ENCODE measurements at places on chromosomes 12 and 14.

DNA sequence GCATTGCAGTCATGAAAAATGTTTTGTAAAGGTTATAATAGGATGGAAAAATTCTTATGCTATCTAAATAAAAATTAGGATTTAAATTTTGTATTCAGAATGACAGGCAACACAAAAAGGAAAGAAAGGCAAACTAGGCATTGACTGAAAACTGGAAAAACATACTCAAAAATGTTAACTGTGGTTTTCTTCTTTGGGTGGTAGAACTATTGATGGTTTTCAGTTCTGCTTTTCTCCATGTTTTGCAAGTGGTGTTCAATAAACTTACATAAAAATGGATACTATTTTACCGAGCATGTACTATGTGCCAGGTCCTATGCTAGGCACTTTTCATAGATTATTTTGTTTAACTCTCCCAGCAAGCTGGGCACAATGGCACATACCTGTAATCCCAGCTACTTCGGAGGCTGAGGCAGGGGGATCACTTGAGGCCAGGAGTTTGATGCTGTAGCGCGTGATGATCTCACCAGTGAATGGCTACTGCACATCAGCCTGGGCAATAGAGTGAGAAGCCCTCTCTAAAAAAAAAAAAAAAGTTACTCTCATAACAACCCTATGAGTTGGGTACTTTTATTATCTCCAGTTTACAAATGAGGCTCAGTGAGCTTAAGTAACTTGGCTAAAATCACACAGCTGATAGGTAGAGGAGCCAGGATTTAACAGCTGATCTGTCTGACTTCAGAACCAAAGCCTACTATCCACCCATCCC lies 26.3 kb upstream of the TCP11L2 start:
- no peak for DNase-seq

GRCh38 chr12:125889742-125890141 lies 824.5 kb downstream of the AACS start:
- DNase-seq = peak; percentile 27

DNA sequence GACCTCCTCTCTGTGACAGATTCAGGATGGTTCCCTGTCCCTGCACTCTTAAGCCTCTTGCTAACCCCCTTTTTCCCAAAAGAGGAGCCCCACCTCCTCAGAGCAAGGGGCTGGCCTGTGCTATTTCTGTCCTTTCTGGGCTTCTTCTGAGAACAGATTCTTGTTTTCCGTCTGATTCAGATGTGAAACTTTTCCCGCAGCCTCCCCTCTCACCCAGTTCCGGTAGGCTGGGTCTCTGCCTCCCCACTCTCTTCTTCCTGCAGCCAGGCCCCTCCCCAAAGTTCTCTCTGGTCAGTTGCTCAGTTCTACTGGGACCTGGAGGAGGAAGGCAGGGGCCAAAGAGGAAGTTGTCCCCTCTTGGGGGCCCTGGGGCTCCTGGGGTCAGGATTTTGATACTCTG lies 11.8 kb downstream of the PDE1B start:
- DNase-seq = peak; percentile 62

DNA sequence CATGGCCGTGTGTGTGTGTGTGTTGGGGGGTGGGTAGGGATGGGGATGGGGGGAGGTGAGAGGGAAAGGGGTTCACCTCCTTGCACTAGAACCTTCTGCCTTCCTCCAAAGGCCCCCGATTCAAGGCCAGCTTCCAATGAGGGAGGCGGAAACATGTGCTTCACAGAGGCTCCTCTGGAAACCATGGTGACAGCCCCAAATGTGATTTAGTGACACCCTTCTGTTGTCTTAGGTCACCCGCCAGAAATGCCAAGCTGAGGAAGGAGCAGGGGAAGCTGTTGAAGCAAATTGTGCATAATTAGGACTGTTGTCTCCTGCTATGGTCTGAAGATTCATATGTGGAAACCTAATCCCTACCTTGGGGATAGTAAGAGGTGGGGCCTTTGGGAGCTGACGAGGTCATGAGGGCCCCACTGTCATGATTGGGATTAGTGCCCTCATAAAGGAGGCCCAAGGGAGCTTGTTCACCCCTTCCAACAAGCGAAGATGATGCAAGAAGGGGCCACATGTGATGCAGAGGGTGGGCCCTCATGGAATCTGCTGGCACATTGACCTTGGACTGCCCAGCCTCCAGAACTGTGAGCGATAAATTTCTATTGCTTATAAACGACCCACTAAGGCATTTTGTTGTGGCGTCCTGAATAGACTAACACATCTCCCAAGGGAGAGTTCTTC lies 95.2 kb downstream of the AACS start:
- no peak for DNase-seq

DNA sequence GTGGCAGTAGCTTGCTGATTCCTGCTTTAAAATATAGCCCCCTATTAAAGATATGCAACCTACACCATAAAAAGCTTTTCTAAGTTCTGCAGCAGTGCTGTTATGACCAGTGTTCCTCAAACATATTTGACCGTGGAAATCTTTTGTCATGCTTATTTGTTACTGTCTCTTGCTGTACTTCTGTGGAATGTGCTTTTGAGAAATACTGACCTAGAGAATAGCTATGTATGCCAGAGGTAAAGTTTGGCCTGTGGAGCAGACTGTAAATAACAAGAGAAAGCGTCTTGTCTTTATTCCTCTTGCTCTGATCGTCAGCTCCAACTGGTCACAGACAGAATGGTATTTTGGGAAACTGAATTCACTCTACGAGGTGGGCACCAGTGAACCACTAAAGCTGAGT lies 239.0 kb downstream of the FBXL14 start:
- peak; percentile 17 for DNase-seq

- DNase-seq = no peak
Observed at GRCh38 chr14:92215579-92215978, 93.8 kb downstream of the CPSF2 start.

DNA sequence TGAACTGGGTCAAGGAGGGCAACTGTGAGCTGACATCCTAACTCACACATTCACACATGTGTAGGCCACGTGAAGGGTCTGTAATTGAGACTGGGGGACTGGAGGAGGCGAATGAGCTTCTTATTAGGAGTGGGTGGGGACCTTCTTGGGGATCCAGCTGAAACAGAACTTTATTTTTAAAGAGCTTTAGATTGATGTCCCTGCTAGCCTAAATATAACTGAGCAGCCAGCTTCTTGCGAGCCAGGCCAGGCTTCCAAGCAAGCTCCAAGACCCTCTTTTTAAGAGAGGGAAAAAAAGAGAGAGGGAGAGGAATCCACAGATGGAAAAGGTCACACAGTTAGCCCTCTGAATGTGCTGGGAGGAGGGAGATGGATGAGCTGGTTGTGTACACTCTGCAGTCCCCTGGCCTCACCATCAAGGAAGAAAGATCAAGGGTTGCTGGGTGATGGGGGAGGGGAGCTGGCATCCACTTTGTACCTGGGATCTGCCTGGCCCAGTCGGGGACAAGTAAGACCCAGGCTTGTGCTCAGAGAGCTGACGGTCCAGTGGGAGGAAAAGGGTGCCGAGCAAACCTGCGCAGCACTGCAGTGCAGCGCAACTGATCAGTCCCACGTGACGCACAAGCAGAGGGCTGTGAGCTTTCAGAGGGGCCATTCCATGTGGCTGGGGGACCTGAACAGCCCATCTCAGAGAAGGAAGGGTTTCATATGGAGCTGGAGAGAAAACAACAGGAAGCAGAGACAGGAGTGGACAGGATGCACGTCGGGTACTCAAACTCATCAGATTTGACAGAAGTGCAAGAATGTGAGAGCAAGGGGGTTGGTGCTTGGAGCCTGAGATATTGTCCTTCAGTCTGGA lies 154.5 kb downstream of the ZFP36L1 start:
- no peak for DNase-seq

DNA sequence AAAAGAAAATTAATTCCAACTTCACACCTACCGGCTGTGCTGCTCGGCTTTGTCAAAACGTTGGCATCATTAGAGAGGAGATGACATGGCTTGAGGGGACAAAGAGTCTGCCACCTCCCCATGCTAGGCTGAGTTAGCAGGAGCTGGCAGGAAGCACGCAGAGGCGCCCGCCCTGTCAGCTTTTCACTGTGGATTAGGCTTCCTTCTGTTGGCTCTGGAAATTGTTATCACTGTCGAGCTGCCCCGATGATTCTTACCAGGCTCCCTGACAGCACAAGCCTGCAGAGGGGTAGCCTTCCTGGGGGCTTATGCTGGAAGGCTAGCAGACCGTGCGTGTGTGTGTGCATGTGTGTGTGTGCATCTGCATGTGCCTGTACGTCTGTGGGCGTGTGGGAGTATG lies 490.9 kb upstream of the TBX3 start:
- DNase-seq = peak; percentile 55

DNA sequence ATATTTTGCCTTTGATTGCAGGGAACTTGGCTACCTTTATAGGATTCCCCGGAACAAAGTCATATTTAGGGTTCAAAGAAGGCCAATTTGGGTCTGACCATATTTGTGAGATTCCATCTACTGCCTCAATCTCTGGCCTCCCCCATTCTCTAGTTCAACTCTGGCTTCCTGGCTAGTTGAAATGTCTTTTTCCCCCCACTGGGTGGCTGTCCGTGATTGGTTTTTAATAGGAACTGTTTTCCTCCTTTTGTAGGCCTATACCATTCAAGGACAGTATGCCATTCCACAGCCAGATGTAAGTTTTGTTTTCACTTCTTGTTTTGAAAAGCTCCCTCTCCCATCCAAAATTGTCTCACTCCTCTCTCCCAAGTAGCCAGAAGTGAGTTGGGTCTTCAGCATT lies 13.8 kb downstream of the PCBP2 start:
- DNase-seq = no peak

DNA sequence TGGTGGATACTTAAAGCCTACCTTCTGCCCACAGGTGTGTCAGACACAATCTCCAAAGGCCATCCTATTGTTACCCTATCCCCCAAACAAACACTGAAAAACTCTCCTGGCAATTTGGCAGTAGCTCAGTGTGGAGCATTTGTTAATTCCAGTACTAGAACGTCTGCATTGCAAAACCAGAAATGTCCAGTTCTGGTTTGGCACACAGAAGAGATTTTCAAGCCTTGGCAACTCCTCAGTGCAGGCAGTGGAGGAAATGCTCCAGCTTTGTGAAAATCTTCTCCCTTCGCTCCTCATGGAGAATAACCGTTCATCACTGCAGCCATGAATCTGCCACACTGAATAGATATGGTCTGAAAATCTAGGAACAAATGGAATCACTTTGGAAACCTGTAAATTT lies 5.3 kb upstream of the SOCS2 start:
- DNase-seq = no peak

DNA sequence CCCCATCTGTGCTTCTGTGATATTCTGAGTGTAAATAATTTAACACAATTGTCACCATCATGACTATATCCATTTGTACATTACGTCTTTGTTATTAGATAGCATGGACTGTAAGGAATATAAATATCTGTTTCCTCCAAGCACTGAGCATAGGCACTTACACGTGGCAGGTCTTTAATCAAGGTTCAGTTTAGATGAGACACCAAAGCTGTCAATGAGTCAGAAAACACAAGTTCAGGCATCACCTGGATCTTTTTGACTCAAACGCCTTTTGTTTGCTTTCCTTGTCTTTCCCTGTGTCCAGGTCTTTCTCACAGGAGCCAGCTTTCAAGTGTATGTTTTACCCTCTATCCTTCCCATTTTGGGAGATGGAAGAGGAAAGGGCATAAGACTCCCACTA lies 163.2 kb upstream of the CCDC198 start:
- no peak for DNase-seq

GRCh38 chr12:131102991-131103668 lies 149.4 kb downstream of the ADGRD1 start:
- peak; percentile 63 for DNase-seq

DNA sequence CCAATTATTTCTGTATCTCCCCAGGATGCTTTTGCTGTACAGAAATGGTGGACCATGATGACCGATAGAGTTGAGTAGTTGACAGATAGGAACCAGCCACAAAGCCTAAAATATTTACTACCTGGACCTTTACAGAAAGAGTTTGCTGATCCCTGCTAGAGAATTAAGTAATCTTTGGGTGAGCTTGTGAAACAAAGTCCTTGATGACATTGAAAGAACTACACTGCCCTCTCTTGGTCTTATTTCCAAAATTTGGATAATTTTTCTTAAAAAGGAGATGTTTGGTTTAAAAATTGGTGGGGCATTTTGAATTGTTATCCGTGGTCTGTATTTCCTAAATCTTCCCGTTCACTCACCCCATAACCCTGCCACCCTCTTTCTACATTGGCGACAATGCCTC lies 13.7 kb upstream of the TCTN1 start:
- peak; percentile 59 for DNase-seq

GRCh38 chr14:73227812-73228781 lies 9.2 kb upstream of the PAPLN start:
- peak; percentile 89 for DNase-seq

GRCh38 chr14:77299771-77300170 lies 20.9 kb downstream of the POMT2 start:
- no peak for DNase-seq

- no peak for DNase-seq
Observed at GRCh38 chr12:96436366-96437170, 36.3 kb upstream of the CDK17 start.

DNA sequence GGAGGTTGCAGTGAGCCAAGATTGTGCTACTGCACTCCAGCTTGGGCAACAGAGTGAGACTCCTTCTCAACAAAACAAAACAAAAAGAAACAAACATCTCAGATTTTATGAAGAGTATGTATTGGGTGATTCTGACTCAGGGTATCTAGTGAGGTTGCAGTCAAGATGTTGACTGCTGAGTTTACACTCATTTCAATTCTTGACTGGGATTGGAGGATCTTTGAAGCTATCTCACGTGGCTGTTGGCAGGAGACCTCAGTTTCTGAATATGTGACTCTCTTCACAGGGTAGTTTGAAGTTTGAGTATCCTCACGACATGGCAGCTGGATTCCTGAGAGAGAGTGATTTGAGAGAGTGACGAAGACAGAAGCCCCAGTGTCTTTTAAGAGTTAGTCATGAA lies 29.4 kb downstream of the ERC1 start:
- no peak for DNase-seq

All from tongue (tissue), 3 donors.